ENCODE measurements at places on chromosomes 4 and X.

GRCh38 chrX:37717708-37718107 is 32.1 kb downstream of the XK start:
- DNase-seq = no peak

GRCh38 chrX:50838820-50839600 is 25.0 kb upstream of the SHROOM4 start:
- no peak for DNase-seq

GRCh38 chr4:76429636-76430035 is 5.4 kb upstream of the SHROOM3 start:
- DNase-seq = no peak

- no peak for DNase-seq
Observed at GRCh38 chrX:147899379-147900114, 12.2 kb upstream of the FMR1 start.

DNA sequence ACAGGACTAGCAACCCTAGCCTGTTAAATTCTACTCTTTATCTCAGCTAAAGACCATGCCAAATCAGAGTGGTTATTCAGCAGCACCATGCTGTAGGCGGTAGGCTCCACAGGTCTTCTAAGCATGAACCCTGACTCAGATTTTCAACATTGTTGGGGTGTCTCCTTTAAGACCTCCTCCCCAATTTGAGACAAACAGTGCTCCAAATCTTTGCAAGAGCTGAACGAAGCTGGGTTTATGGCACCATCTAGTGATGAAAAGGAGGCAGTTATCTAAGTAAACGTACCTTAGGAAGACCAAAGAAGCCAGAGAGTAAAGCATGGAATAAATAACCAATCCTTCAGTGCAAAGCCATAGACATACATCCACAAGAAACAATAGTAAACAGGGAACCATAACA is 334.5 kb upstream of the SLC7A11 start:
- DNase-seq = no peak

- no peak for DNase-seq
Observed at GRCh38 chr4:128335541-128335940, 47.9 kb upstream of the PGRMC2 start.

- DNase-seq = no peak
Observed at GRCh38 chr4:85833302-85833701, 358.4 kb downstream of the ARHGAP24 start.

GRCh38 chrX:118596390-118596789 is 100.8 kb downstream of the DOCK11 start:
- no peak for DNase-seq

DNA sequence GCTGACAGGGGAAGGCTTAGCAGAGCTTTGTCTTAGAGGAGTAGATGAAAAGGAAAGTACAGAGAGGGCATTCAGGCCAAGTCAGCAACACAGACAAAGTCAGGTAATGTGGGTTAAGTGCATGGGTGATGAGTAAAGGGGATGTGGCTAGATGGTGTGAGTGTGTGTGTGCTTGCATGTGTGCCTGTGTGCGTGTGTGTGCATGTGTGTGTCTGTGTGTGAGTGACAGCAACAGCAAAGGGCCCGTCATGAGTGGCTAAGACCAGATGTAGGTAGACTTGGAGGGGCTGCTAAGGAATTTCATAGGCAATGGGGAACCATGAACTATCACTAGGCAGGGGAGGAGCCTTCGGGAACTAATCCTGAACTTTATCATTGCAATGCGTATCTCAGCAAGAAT is 2.2 kb upstream of the GPR78 start:
- no peak for DNase-seq

DNA sequence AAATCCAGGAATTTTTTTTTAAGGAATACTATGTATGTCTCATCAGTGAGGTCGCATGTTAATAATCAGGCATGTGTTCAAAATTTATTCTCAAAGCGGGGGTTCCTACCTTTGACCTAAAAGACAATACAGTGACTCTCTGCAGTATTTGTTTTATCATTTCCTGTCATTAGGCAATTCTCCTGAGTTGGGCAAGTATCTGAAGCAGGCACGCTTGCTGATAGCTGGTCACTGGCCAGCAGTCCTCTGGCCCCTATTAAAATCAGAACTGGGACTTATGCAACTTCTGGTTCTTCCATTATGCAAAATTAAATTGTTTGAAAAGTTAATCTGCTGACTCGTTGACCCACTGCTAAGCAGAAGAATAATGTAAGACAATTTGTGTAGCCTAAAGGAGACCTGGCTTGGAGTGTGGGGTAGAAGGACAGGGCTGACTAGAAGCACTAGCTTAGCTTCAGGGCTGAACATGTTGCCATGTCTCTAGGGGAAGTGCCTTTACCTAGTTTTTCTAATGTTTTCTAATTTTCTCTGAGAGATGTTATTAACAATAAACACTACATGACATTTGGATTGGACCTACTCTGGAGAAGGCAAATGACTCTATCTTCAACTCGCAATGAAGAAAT is 36.0 kb upstream of the GABRA2 start:
- no peak for DNase-seq

- no peak for DNase-seq
Observed at GRCh38 chr4:145497199-145498149, 15.8 kb downstream of the SMAD1 start.

- no peak for DNase-seq
Observed at GRCh38 chrX:153659268-153659667, 12.3 kb downstream of the DUSP9 start.

DNA sequence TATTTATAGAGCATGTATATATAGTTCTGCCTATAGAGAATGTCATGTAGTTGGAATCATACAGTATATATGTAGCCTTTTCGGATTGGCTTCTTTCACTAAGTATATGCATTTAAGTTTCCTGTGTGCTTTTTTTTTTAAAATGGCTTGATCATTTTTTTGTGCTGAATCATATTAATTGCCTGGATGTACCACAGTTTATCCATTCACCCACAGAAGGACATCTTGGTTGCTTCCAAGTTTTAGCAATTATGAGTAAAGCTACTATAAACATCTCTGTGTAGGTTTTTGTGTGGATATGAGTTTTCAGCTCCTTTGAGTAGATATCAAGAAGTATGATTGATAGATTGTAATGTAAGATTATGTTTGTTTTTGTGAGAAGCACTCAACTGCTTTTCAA is 23.8 kb downstream of the PTTG2 start:
- no peak for DNase-seq

- no peak for DNase-seq
Observed at GRCh38 chrX:56783996-56784620, 55.1 kb downstream of the NBDY start.

DNA sequence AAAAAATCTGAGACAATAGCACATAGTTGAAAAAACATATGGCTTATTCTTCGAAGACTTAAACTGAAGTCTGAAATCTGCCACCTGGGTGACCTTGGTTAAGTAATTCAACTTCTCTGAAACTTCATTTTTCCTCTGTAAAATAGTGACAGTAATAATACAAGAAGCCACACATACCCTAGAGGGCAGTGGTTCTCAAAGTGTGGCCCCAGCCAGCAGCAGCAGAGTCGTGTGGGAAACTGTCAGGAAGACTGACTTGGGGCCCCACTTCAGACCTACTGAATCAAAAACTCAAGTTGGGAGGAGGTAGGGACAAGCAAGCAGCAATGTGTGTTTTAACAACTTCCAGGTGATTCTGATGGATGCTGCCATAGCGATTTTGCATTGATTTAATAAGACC is 249.9 kb downstream of the HNRNPD start:
- DNase-seq = no peak

DNA sequence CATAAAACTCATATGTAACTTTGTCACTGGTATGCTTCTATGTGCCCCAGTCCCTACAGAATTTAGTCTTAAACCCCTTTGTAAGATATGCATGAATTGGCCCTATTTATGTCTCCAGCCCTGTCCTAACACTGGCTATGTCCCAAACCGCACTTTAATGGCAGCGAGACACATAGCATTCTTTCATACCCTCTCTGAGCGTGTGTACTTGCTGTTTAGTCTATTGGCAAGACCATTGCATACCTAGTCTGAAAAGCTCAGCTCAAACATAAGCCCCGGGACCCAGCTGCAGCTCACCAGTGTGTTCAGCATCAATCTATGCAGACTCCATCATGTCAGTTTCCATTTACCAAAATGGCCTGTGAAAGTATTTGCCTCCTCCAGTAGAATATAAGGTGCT is 1018.4 kb upstream of the TENM3 start:
- DNase-seq = no peak

GRCh38 chr4:39636531-39637184 is 2.0 kb downstream of the SMIM14 start:
- DNase-seq = no peak

- no peak for DNase-seq
Observed at GRCh38 chr4:155887045-155887444, 16.5 kb upstream of the TDO2 start.

DNA sequence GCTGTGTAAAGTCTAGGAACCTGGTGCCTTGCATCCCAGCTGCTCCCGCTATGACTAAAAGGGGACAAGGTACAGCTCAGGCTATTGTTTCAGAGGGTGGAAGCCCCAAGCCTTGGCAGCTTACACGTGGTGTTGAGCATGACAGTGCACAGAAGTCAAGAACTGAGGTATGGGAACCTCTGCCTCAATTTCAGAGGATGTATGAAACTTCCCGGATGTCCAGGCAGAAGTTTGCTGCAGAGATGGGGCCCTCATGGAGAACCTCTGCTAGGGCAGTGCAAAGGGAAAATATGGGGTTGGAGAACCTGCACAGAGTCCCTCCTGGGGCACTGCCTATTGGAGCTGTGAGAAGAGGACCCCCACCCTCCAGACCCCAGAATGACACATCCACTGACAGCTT is 76.6 kb downstream of the DDX60 start:
- no peak for DNase-seq

DNA sequence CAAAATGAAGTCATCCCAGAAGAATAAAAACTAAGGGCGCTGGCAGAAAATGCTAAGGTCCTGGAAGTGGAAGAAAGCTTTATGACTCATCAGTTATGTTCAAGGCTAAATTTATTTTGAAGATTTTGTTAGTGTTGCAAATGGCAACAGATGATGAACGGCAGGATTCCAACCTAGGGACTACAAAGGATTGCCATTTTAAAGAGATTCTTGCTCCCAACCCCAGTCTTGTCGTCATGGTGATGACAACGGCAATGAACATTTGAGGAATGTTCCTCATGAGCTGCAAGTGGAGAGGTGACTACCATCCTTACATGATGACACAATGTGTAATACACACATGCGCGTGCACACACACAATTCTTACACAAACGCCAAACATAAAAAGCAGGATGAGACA is 54.4 kb upstream of the FTHL17 start:
- DNase-seq = no peak

DNA sequence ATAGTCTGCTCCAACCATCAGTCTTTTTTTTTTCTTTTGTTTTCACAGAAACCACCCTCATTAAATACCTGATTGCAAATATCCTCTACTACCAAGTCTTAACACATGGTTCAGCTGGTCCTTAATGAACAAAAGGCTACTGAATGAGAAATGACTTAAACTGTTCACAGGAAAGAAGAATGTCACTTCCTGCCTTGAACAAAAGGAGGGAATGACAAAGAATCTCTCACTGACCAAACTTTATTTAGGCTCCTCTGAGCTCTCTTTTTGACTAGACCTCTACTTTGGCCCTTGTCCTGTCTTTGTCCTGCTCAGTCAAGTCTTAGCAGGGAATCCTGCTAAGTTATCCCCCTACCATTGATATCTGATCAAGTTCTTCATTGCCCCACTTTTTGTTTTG is 31.8 kb upstream of the GJB1 start:
- no peak for DNase-seq

DNA sequence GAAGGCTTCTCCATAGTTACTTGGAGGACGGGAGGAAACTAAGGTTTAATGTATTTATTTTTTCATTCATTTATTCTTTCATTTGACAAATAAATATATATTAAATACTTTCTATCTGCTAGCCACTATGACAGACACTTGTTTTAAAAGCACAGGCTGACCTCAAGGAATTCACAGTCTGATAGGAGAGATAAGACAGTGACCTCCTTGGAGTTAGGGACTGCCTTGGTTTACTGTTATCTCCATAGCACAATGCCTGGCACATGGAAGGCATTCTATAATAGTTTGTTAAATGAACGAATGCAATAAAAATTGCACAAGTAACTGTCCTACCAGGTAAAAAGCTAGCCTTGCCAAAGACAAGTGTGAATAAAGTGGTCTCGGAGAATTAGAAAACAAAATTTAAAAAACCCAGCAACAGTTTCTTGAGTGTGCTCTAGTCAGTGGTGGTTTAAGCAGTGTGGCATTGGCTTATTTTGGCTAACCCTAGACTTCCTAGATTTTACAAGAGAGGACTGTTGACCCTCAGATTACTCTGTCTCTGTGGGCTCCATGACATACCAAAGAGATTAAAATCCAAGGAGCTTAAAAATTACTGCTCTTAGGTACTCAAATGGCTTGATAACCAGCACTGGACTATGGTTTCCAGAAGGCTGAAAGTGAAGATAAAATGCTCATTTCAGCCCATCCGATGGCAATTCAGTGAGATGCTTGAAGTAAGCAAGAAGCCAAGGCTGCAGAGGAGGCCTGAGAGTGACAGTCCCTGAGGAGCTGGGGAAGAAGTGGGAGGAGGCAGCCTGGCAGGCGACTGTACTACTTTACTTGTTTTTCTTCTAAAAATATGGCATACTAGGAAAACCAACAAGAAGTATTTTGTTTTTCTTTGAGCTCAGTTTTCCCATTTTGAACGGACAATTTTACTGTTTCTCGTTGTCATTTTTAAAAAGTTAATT is 9.6 kb downstream of the AFP start:
- no peak for DNase-seq
